ENCODE measurements at places on chromosomes 7 and 10.

GRCh38 chr10:95505641-95506040 is 55.5 kb downstream of the SORBS1 start:
- no peak for DNase-seq

DNA sequence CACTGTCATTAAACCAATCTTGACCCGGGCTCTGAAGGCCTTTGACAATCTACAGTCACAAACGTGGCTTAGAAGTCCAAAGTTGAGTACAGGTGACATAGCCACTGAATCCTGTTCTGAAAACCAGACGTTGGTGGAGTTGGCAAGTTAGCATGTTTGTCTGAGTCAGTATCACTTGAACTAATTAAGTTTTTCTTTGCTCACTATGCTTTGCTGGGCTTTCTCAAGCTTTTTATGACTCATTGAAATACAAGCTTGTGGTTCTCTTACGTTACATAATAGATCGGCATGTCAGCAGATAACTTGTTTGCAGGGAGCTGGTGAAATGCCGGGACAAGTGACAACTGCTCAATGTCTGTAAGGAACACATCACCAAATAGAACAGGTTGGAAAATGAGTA is 53.8 kb downstream of the ARL5B start:
- no peak for DNase-seq

DNA sequence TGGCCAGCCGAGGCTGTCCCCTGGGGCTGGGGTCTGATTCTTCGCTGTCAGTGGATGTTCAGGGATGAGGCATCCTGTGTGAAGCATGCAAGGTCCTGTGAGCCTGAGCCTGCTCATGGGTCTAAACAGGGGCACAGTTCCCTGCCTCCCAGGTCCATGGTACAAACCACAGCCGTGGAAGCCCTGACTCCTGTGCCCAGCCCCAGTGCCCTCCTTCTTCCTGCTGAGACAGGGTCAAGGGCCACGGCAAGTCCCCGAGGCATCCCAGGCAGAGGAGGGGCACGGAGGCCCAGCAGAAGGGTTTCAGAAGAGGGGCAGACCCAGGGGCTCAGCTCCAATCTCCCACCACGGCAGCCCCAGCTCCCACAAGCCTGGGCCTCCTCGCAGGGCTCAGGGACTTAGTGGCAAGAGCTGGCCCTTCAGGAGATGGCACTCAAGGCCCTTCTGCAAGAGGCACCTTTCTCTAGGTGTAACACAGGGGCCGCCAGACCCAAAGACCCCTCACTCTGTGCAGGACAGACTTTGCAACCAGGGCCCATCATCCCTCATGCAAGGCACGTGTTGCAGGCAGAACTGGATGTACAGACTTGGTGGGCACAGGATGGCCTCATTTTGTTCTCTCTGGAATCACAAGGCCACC is 248.8 kb downstream of the TCERG1L start:
- no peak for DNase-seq

- DNase-seq = no peak
Measured at GRCh38 chr10:8583096-8583495, 528.6 kb downstream of the GATA3 start.

- DNase-seq = no peak
Measured at GRCh38 chr7:103765901-103766300, 223.6 kb downstream of the RELN start.

GRCh38 chr7:101093906-101094305 is 8.6 kb downstream of the TRIM56 start:
- no peak for DNase-seq

DNA sequence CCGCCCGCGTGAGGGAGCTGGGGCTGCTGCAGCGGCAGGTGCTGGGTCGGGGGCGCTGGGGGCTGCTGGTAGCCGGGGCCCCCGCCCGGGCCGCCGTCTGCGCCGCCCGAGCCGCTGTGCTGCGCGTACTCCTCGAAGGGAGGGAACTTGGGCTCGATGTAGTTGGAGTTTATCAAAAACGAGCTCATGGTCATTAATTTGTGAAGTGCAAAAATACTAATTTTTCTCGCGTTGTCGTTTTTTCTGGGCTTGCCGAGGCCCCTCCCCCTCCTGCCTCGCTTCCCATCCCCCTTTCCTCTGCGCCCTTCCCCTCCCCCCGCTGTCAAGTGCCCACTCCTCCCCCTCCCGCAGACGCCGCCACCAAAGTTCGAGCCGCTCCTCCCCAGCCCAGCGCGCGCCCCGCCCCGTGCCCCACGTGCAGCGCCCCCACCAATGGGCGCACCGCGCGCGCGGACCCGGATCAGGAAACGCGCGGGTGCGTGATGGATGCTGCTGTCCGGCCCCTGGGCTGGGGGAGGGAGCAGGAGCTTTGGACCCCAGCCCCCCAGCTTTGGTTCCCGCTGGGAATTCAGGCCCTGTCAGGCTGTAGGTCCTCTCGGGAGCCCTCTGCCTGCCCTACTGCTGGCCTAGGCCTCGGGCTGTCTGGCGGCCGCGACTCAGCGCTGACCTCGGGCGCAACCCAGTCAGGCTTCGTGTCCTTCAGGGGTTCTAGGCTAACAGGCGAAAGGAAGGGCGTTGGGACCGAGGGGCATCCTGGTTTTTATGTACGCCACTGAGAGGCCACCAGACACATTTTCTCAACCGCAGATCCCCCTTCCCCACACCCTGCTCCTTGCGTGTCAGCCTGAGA is at the start of gene HOXA4:
Gene HOXA4, minus strand, starts transcription at position 218 of the 850 bp plus-strand sequence. Its CDS starts 24 bp downstream, at position 194.
- peak; percentile 96 for DNase-seq

- no peak for DNase-seq
Measured at GRCh38 chr10:133527771-133528271, 658 bp downstream of the CYP2E1 start.

GRCh38 chr7:98598846-98599615 is 18.1 kb upstream of the NPTX2 start:
- no peak for DNase-seq

- no peak for DNase-seq
Measured at GRCh38 chr7:109259151-109259550, 689.5 kb downstream of the DNAJB9 start.

DNA sequence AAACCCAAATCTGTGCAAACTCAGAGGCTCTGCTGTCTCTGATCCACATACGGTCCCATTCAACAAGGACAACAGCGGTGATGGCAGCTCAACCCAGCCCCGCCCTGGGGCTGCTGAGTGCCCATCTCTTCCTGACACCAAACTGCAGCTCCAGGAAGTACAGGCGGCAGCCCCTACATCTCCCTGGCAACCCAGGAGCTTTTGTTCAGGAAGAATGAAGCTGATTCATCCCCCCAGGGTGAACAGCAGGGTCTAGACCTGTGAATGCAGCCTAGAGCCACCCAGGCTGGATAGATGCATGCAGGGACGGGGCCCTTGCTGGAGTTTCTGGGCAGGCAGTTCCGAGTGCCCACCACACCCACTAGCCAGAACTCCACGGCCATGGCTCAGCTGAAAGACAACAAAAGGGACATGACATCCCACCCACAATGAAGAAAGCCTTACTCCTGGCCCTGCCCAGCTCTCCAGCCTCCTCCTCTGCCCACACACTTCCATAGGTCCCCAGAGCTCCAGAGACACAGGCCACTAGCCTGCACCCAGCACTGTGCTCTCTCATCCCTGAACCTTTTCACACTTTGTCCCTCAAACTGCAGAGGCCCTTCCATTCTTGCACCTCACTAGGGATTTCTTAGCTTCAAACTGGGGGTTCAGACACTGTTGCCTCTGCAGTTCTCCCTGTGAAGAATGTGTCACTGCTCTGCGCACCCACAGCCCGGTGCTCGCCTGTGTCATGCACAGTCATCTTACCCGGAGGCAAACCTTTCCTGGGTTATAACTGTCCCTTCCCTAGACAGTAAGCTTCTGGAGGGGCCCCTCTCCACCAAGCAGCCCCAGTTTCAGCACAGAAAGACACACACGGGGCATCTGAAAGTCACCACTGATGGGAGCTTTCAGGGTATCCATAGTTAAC is 99.1 kb downstream of the GRID1 start:
- DNase-seq = no peak

- no peak for DNase-seq
Measured at GRCh38 chr7:100163006-100163531, 4.5 kb upstream of the TRAPPC14 start.

GRCh38 chr7:7607010-7607409 is 33.5 kb upstream of the UMAD1 start:
- DNase-seq = no peak

GRCh38 chr7:155414547-155415492 is 43.1 kb upstream of the EN2 start:
- DNase-seq = no peak

DNA sequence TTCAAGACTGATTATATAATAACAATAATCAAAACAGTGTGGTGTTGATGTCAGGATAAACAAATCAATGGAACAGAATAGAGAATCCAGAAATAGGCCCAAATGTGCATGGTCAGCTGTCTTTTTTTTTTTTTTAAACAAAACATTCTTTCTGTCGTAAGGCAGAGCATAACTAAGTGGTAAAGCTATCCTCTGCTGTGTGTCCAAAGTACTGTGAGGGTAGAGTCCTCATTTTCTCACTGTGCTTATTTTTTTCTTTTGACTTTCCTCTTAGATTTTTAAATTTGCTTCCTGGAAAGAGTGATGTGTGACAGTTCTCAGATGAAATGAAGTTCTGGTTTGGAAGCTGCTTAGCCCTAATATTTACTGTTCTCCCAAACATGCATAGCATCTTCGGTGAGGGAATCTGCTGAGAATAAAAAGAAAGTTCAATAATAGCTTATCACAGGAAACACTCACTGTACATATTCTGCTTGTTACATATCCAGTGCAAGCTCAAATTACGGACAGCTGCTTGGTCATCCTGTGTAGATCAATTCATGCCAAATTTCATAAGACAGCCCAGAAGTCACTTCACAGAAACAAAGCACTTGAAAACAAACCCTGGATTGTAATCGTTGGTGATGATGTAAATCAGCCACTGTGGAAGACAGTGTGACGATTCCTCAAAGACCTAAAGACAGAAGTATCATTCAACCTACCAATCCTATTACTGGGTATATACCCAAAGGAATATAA is 423.9 kb downstream of the NEBL start:
- no peak for DNase-seq

DNA sequence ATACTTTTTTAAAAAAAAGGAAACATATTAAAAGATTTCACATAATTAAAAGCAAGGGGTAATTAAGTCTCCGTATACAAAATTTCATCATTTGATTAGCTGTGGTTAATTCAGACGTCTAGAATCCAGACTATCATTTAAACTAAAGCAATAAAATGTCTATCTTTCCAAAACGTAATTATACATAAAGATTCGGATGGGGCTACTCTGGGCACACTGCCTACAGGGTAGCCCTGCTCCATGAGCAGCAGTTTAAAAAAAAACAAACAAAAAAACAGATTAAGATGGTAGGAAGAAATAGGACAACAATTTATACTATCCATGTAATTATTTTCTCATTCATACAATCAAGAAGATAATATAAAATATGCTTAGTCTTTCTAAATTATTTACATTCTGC is 96.0 kb downstream of the NRBF2 start:
- no peak for DNase-seq

GRCh38 chr10:35778306-35778705 is 136.2 kb upstream of the FZD8 start:
- no peak for DNase-seq

DNA sequence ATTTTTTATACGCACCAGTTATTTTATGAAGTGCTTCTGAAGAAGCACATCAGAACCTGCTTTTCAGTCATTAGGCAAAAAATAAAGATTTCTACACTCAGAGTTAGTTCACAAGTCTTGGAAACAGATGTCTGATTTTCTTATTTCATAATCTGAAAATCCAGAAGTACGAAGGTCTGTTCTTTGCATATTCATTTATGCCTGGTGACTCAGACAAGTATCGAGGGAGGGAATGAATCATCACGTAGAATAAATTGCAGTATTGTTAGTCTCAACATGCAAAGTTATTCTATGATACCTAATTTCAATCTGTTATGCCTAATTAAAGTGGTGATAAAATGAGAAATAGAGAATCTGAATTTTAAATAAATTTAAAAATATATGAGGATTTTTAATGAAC is 113.6 kb upstream of the SEM1 start:
- no peak for DNase-seq

DNA sequence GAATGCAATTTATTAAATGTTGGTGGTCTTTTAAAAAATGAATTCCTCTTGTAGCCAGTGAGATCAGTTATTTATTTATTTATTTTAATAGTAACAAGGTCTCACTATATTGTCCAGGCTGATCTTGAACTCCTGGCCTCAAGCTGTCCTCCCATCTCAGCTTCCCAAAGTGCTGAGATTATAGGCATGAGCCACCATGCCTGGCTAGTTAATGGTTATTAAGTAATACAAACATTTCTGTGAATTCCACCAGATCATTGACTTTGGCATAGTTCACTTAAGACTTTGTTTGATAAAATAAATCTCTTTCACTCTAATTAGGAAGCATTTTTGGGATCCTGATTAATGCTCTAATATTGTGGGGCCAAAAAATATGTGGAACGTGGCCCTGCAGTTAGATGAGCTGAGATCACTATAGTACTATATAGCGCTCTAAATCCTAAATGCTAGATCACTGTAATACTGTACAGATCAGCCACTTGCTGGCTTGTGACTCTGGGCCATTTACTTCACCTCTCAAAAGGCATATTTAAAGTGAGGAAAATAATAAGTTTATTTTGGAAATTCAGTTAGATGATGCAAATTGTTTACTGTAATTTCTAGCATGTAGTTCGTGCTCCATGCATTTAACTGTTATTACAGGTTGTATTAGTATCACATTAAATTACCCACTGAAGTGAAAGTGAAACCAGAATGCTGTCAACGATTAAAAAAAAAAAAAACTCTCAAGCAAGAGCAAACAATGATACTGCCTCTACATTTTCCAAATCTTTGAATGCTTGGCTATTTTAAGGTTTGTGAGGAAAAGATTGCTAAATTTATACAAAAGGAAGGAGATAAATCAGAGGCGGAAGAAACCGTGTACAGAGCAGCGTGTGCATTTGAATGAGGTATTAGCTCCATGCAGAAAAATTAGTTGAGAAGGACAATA is 15.9 kb upstream of the FAS start:
- no peak for DNase-seq

GRCh38 chr7:80330434-80330833 is 181.4 kb downstream of the GNAT3 start:
- DNase-seq = no peak

GRCh38 chr10:7130191-7130911 is 280.5 kb downstream of the SFMBT2 start:
- DNase-seq = no peak

- no peak for DNase-seq
Measured at GRCh38 chr7:116113310-116113709, 82.7 kb upstream of the TFEC start.

DNA sequence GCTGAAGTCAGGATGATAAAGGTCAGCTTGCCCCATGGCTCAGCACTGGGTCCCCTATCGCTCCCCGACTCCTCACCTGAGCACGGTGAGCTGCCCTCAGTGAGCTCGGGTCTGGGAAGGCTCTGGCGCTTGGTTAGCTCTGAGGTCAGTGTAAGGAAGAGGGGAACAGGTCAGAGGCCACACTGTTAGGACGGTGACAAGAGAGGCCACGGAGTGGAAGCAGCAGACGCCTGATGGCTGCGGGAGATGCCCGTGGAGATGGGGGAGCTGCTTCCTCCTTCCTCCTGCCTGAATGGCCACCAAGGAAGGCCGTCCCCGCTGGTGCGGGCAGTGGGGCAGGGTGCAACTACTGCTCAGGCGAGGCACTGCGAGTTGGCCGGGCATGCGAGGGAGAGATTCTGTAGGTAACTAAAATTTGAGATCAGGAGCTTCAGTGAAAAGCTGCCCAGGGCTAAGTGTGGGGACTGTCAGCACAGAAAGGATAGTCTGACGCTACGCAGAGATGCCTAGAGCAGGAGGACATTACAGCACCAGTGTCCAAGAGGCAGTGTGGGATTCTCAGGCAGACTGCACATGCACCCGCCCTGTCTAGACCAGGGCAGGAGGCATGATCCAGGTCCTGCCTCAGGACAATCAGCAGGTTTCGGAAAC is 231.3 kb upstream of the GRB10 start:
- no peak for DNase-seq

GRCh38 chr10:30882281-30882680 is 149.4 kb downstream of the ZNF438 start:
- DNase-seq = no peak
